ENCODE measurements at places on chromosomes 2 and 18. TPM values are rescaled to one million over a fixed set of nuclear protein-coding genes. Genes with fewer than 3 reads are reported as not detected.

- peaks cover 42% of the 10 kb centered on the region for H3K4me1 ChIP-seq
- H3K36me3 ChIP-seq = peaks cover 5% of the 10 kb centered on the region
- H3K4me3 ChIP-seq = no peak overlapping the region
- H3K27ac ChIP-seq = peak overlapping the region; percentile 77
- no peaks in the 10 kb centered on the region for H3K27me3 ChIP-seq
These were observed 111.4 kb downstream of the NBAS start for GRCh38 chr2:15449556-15450236.

Gene NTSR2
- not detected for total RNA-seq

Gene LGALSL
- total RNA-seq = 8.1 TPM

Gene CHAC2
- total RNA-seq = 3.8 TPM

- peaks cover 91% of the 10 kb centered on the region for H3K27me3 ChIP-seq
- H3K4me1 ChIP-seq = peaks cover 4% of the 10 kb centered on the region
- DNase-seq = no peak
- no peak overlapping the region for H3K27ac ChIP-seq
- no peak overlapping the region for H3K4me3 ChIP-seq
These were observed 50.3 kb downstream of the INHBB start for GRCh38 chr2:120396013-120396860.
